GM04504 (cell line): ENCODE measurements at places on chromosomes 3 and 15.
A peak's percentile ranks its signal among the peaks of the same experiment; 100 is the strongest.

DNA sequence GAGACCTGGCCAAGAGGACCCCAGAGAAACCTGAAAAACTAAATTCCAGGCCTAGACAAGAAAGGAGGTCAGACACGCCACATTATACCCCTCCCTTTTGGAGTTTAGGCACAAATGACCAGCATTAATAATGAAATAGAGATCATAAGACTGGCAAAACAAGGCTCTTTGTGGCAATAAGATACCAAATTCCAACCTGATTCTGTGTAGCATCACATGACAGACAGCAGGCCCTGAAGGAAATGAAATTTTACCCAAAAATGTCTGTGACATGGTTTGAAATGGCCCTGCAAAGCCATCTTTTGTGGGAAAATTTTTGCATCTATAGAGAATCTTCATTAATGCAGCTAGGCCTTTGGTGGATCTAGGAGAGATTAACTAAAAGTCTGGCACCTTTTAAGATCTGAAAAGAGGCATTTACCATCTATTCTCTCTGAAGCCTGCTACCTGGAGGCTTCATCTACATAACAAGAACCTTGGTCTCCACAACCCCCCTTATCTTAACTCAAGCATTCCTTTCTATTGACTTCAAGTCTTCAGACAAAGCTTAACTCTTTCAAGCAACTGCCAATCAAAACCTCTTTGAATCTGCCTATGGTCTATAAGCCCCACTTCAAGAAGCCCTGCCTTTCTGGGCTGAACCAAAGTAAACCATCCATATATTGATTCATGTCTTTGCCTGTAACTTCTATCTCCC is 8.0 kb downstream of the FAM174B start:
- DNase-seq, result no peak

GRCh38 chr3:51975852-51976549 is 1.1 kb downstream of the ABHD14A start:
- no peak for DNase-seq

GRCh38 chr3:70992131-70992530 is 591.4 kb downstream of the FOXP1 start:
- DNase-seq, result no peak

DNA sequence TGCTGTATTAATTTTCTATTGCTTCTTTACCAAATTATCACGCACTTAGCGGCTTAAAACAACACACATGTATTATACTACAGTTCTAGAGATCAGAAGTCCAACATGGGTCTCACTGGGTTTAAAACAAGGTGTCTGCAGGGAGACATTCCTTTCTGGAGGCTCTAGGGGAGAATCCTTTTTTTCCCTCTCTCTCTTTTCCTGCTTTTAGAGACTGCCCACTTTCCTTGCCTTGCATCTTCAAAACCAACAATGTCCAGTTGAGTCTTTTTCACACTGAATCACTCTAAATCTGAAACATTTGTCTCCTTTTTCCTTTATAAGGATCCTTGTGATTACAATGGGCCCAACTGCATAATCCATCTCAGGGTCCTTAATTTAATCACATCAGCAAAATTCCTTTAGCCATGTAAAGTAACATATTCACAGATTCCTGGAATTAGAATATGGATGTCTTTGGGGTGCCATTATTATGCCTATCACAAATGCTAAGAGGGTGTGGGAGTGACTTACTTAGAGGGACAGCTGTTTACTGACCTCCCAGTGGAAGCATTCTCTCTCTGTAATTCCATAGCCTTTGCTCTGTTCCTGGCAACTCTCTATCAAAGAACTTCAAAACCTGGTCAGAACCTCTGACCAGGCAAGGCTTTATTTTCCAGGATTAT is 21.8 kb downstream of the CD200 start:
- no peak for DNase-seq

- DNase-seq, result no peak
Observed at GRCh38 chr15:77599899-77600298, 32.8 kb downstream of the LINGO1 start.

GRCh38 chr15:49673861-49674260 is 53.0 kb downstream of the DTWD1 start:
- no peak for DNase-seq

DNA sequence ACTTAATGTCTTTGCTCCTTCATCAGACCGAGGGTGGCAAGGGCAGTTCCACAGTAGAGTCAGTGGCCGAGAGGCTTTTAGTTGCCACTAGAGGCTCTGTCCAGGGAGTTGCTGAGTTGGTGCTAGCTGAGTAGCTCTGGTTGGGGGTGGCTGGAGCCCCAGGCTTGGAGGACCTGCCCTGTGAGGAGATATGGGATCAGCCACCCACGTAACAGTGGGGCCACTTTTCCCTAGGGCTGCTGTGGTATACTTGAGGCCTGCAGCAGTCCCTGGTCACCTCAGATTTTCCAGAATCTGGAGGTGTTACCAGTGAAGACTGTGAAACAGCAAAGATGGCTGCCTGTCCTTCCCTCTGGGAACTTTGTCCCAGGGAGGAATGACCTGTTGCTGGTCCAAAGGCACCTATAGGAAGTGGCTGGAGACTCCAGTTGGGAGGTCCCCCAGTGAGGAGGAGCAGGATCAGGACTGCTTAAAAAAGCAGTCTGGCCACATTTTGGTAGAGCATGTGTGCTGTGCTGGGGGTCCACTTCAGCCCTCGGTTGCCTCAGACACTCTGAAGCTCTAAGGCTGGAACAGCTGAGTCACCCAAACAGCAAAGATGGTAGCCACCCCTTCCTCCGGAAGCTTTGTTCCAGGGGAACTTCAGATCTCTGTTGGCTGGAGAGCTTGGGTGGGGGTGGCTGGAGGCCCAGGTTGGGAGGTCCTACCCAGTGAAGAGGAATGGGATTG is 72.9 kb downstream of the AKAP13 start:
- no peak for DNase-seq

DNA sequence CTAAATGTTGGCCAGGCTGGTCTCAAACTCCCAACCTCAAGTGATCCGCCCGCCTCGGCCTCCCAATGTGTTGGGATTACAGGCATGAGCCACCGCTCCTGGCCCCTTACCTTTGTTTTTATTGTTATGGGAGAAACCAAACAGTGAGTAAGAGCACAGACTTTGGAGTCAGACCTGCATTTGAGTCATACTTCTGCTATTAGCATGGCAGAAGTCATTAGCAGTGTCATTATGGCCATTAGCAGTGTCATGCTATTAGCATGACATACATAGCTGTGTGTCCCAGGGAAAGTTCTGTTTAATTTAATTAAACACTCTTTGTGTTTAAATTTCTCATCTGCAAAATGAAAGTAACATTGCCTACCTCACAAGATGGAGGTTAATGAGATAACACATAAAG is 54.8 kb downstream of the SQOR start:
- no peak for DNase-seq

GRCh38 chr3:14448756-14449727 is 46.6 kb downstream of the SLC6A6 start:
- DNase-seq, result no peak

DNA sequence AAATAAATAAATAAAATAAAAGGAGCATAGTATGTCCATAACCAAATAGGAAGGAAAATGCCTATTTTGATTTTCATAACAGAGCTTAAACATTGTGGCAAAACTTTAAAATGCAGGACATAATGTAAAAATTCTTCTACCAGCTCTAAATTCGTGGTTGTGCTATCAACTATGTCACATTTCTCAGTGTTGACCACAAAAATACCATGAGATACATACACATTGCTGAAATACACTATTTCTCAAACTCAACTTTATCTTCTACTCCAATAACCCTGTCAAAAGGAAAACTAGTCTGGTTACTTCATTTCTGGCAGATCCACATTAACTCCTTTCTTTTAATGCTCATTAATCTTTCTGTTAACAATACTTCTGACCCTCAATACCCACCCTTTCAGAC is 523.2 kb downstream of the FHIT start:
- no peak for DNase-seq

- DNase-seq, result peak; percentile 41
Observed at GRCh38 chr3:172256101-172256734, 192.0 kb downstream of the GHSR start.

DNA sequence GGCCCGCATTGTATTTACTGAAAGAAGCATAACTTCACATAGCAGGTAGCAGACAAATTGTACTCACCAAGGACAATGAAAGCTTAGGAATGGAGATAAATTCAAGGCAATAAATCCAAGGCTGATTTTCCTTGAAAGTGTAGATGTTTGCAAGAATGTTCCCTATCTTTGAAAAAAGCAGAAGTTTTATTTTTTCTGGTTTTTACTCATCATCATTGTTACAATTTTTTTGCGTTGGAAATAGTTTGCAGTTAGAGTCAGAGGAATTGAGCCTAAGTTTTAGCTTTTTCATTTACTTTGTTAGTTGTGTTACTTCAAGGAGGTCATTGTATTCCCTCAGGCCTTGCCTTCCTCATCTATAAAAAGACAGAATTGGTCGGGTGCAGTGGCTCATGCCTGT is 213.9 kb upstream of the TBL1XR1 start:
- DNase-seq, result no peak

- DNase-seq, result no peak
Observed at GRCh38 chr3:195767792-195768191, 43.9 kb downstream of the MUC4 start.

DNA sequence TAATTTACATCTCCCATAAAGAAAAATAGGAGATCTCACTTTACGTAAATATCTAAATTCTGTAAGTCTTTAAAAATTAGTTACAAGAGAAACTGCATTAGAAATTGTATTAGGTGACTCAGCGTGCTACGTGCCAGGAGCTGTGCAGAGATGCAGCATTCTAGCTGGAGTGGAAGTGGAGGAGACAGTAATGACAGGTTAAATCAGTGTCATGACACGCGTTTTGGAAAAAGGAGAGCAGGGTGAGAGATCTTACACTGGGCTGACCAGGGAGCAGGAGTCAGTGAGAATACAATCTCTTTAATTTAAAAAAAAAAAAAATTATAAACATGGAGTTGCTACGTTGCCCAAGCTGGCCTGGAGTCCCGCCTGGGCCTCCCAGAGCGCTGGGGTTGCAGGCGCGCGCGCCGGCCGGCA is 635 bp downstream of the TUBGCP5 start:
- DNase-seq, result no peak

DNA sequence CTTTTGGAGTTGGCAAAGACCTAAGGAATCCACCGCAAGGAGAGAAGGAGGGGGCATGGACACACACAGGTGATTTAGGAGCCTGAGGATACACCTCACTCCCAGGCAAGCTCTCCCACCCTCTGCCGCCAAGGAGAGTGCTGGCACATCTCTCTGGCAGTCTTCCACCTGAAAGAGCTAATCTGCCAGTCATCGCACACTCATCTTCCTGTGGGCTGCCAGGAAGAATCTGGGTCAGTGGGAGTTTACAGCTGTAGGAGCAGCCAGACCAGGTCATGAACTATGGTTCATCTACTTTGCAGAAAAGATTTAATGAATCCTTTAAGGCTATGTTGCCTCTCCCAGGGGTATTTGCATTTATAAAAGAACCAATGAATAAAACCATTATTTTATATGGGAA is 170.6 kb upstream of the TSC22D2 start:
- DNase-seq, result no peak

DNA sequence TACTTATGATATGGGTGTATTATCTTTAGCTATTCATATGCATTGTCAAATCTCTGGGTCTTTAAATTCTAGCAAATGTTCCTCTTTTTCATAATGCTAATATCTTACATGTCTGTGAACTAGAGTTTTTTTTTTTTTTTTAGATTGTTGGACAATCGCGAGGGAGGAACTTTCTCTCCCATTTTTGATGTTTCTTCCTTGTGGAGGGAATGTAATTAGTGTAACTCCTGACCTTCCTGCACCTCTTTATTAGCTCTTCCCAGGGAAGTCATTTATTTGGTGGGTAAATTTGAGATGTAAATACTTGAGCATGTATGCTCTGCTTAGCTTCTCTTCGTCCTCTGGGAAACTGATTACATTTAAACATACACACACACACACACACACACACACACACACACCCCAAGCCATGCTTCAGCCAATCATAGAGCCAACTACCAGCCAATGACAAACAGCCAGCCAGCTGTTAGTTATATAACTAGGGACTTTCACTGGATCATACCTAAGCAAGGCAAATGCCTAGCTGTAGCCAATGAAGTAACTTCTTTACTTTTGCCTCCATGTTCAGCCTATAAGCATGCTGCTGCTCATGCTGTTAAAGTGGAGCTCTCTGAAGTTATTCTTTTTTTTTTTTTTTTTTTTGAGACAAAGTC is 8.3 kb upstream of the USP8 start:
- no peak for DNase-seq

- DNase-seq, result peak; percentile 78
Observed at GRCh38 chr3:146166415-146166821, 5.4 kb upstream of the PLOD2 start.

DNA sequence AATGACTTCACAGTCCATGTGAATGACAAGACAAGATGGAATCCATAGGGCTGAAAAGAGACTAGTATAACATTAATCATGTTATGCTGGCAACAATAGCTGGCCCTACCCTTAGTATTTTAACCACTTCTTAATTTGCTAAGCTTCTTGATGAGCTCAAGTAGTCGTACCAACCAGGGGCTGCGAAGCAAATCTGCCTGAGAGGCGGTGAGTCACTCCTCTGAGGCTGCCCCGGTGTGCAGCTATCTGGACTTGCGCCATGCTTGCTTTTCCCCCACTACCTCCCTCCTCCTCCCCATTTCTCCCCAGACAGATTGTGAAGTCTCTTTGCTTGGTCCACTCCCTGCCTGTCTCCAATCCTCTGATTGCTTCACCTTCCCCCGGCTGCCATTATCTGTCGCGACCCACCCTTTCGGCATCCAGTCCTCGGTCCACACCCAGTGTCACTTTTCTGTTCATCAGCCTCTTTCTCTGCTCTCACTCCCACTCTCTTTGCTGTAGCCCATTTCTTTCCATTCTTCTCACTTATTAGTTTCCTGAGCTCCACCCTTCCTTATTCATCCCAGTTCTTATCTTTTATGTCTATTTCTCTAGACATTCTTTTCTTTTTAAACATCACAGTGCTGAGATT is 42.7 kb downstream of the DUT start:
- DNase-seq, result peak; percentile 49

DNA sequence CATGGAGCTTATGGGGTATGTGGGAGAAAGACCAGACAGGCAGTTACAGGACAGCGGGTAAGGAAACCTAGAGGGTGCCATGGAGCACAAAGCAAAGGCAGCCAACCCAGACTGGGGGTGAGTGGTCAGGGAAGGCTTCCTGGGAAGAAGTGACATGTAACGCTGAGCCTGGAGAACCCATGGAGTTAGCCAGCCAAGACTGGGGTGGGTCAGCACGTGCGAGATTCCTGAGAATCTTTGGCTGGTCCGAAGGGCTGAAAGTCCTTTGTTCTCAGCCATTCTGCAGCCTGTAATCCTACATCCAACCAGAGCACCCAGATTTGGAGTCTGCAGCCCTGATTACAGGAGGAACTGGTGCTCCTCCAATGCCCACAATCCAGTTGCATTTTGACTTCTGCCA is 120.1 kb upstream of the WNT5A start:
- DNase-seq, result no peak
